ENCODE measurements at places on chromosomes 11 and 22.

- DNase-seq = no peak
Measured at GRCh38 chr11:125446279-125446678, 49.8 kb downstream of the FEZ1 start.

DNA sequence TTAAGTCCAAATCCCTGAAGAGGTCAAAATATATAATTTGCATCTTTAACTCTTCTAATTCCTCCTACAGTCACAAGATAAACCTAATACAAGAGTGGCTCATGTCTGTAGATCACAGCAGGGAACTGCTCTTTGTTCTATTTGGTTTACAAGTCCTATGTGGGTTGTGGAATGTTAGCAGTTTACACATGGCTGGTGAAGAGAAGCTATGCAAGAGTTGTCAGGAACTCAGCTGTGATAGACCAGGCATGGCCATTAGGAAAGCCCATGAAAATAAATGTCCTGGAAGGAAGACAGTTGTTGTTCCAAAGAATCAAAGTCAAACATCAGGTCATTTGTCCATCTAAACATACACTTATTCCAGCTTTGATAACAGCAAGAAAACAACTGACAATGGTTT, 312.4 kb upstream of the PITPNB start:
- no peak for DNase-seq

DNA sequence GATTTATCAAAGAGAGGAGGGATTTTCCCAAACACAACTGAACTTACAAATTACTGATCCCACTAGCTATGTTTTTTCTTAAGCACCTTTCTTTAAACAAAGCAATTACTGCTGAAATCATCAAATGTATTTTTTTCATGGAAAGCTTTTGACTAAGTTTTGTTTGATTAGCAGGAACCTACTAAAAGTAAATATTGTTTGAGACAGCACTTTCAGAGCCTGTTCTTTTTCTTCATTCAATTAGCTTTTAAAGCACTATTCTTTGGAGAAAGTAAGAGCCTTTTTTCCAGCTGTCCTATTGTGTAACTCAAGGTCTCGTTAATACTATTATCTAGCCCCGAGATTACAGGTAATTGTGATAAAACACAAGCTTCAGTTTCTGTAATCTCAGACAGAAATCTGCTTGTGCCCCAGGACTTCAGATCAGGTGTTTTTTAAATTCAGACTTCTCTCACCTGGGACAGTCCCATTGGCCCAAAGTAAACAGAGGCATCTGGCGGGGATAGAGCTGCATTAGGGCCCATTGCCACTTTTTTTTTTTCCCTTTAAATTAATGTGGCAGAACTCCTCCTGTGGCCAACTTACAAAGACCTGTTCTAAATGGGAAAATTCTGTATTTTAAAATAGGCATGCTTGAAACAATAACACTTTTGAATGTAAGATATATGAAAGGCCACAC, 11.0 kb downstream of the CSTPP1 start:
- DNase-seq = no peak

GRCh38 chr11:27436916-27437315, 35.7 kb downstream of the LGR4 start:
- DNase-seq = no peak

GRCh38 chr11:70410276-70411205, 12.2 kb downstream of the CTTN start:
- DNase-seq = no peak

- no peak for DNase-seq
Measured at GRCh38 chr11:9016916-9017642, 13.3 kb upstream of the NRIP3 start.

DNA sequence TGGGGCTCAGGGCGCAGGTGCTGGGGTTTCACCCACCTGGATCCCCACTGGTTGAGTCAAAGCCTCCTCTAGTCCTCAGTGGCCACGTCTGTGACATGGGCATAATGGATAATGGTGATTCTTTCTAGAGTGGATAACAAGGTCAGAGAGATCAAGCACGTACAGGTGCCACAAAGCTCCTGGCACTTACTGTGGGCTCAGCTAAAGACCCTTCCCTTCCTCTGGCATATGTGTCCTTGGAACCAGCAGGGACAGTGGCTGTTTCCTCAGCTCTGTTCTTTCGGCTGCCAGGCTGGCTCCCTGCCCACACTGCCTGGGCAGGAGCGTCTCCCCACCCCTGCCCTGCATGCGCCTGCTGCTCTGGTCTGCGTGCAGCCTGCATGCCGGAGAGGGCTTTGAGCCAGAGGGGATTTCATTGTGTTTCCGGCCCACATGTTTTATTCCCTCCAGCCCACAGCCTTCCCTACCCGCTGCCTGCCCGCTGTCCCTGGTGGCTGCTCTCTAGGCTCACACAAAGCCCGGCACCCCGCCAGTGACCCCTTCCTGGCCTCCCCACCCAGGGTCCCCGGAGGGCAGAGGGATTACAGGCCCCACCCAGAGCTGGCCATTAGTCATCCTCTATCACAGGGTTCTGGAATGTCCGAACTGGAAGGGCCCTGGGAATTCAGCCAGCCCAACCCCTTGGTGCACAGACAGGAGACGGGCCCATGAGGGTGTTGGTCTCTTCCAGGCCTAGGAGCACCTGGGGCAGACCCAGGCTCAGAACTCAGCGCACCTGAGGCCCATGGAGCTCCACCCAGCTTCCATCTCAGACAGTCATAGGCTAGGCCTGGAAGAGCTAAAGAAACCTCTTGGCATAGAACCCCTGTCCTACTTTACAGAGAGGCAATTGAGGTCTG, 55.3 kb upstream of the GCAT start:
- no peak for DNase-seq

GRCh38 chr22:42996646-42997365, 18.1 kb downstream of the PACSIN2 start:
- DNase-seq = no peak

DNA sequence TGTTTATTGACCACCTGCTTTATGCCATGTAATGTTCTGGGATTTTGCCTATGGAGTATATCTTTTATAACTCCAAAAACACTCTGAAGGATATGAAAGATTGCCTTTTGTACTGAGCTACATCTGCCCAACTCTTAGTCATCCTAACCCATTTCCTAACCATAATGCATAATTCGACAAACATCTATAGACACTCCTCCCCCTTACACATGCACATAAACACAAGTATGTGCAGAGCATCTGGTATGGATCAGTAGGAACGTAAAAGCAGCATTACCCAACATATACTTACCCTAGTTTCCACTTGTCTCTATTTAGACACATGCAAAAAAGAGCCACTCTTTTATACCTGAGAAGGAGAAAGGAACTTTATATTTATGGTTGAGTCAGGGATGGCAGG, 272.8 kb downstream of the FAM76B start:
- DNase-seq = no peak

DNA sequence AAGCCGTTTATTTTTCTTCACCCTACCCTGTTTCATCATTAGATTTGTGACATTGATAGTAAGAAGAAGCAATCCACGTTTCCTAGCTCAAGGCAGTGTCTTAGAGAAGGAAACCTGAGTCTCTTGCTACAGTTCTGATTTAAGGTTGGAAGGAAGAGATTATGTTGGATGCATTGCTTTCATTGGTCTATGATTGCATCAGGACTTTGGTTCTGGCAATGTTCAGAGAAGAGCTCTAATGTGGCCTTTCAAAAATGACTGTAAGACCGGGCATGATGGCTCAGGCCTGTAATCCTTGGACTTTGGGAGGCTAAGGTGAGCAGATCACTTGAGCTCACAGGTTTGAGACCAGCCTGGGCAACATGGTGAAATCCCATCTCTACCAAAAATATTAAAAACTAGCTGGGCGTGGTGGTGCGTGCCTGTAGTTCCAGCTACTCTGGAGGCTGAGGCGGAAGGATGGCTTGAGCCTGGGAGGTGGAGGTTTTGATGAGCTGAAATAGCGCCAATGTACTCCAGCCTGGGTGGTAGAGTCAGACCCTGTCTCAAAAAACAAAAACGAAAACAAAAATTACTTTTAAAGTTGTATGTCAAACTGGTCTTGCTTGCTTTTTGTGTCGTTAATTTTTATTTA, 4.1 kb downstream of the NUCB2 start:
- no peak for DNase-seq

DNA sequence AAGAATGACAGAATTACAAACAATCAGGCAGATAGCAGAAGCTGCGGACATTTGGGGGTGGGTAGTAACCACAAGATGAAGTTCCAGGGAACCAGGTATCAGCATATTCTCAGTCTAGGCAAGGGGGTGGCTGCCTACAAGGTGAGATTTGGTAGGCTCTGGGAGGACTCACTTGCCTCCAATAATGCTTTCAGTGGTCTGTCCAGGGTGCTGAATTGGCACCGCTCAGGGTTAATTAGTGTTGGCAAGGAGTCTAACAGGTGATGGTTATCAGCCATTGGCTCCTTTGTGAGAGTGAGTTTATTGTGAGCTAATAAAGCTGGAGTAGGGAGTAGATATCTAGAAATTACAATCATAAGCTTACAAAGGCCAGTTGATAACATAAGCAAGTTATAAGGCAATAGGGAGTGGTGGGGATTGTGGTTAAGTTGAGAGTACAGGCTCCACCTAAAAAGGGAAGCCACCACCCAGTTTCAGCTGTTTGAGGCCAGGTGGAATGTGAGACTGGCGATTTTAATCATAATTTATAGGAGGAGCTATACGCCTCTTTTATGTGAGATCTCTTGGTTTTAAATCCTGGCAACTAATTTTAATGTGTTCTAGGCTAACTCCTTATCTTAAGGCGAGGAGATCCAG, 320.5 kb downstream of the MIAT start:
- no peak for DNase-seq

GRCh38 chr11:125903711-125904659, at the start of gene DDX25:
TSS of gene DDX25 (plus strand) at chr11:125904508. CDS start at chr11:125904518, 10 bp downstream.
- no peak for DNase-seq

DNA sequence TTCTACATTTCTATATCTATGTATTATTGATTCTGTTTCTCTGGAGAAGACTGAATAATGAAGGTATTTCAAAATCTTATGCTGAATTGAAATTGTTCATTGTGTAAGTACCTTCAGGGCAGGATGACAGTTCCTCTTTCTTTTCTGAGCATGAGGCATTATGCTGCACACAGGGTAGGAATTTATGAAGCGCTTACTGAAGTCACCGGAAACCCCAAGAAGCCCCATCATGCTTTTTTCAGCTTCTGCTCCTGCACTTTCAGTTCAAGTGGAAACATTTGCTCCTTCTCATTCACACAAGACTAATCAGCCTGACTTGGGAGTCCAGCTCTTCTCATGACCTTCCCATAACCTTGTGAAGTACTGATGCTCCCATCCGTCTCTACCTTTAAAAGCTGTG, 314.7 kb upstream of the SORL1-AS1 start:
- DNase-seq = peak; percentile 7

GRCh38 chr11:71474141-71474770, 21.3 kb downstream of the NADSYN1 start:
- DNase-seq = no peak

DNA sequence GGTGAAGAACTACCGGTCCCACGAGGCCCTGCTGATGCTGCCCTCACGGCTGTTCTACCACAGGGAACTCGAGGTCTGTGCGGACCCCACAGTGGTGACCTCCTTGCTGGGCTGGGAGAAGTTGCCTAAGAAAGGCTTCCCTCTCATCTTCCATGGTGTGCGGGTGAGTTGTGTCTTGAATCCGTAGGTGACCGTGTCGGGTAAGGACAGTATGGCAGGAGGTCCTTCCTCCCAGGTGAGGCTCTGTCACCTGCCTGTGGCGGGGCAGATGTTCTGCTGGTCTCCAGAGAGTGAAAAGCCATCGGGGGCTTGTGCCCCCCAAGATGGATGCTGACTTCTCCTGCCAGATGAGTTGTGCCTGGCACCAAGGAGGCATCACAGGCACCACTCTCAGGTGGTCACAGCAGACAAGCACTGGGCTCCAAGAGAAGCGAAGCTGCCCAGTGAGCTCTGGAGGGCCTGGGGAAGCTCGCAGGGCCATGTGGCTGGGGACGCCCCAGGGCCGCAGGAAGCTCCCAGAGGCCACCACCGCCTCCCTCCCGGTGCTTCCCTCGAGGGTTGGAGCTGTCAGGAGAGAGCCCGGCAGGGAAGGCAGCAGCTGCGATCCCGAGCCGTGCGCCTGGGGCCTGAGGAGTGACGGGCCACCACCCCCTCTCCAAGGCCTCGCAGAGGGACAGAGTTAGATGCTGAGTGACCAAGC, 17.3 kb upstream of the PANX2 start:
- no peak for DNase-seq

- no peak for DNase-seq
Measured at GRCh38 chr22:40531951-40532900, 104.3 kb downstream of the MRTFA start.

- DNase-seq = no peak
Measured at GRCh38 chr22:17638182-17638431, 450 bp upstream of the BCL2L13 start.

- no peak for DNase-seq
Measured at GRCh38 chr22:36237462-36238372, 1.6 kb downstream of the APOL2 start.

- DNase-seq = no peak
Measured at GRCh38 chr11:69865707-69866106, 46.5 kb upstream of the FGF3 start.

GRCh38 chr11:67644042-67644441, 4.5 kb upstream of the TBX10 start:
- DNase-seq = peak; percentile 29

DNA sequence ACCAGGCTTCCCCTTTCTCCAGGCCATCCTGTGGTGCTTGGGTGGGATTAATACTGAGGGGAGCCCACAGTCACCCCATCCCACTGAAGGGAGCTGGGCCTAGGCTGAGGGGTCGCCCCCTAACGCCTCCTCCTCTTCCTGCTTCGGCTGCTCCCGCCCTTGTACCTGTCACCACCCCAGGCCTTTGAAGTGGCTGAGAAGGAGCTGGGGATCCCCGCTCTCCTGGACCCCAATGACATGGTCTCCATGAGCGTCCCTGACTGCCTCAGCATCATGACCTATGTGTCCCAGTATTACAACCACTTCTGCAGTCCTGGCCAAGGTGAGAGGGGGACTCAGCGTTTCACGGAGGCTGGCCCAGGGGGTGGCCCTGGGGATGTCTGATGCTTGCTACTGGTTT, 6.1 kb downstream of the MICALL1 start:
- no peak for DNase-seq

Measured in AML-193 (cell line).